Inflammatory macrophage treated with lipopolysaccharide for 1 hour (primary cell): ENCODE measurements at places on chromosomes 7 and 10.

DNA sequence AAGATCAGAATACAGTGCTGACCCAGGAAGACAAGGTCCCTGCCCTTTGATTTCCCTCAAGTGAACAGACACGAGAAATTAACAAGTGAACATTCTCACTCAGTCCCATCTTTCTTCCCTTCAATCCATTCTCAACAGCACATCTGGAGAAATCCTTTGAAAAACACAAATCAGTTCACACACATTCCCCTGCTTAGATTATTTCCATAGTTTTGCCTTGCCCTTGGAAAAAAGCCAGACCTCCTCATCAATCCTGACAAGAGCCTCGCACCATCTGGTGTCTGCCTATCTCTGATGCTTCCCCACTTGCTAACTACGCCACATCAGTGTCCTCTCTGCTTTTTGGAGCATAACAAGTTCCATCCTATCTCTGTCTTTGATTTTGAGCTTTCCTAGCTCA, 94.4 kb upstream of the KIAA1217 start:
- no peak for DNase-seq

DNA sequence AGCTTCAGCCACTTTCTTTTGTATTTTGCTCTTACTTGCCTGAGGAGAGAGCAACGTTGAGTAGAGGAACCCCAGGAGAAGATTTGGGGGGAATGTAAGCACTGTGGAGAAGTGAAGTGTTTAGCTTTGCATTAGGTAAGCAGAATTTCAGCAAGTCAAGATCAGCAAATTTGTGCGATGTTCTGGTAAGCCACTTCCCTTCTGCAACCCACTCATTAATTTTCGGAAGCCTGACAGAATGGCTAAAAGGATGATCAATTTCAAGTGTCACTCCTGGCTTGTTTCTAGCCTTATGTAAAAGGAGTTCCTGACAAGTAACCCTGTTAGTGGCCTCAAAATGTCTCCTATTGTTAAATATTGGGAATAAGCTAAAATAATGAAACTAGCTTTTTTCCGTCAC, 48.5 kb upstream of the NXPH1 start:
- DNase-seq = no peak

- DNase-seq = no peak
Measured at GRCh38 chr7:134942690-134943466, 43.4 kb upstream of the AGBL3 start.

GRCh38 chr10:70376436-70377378, 5.7 kb downstream of the LRRC20 start:
- no peak for DNase-seq

GRCh38 chr7:129122078-129122750, 22.3 kb upstream of the TSPAN33 start:
- DNase-seq = no peak

- peak; percentile 93 for DNase-seq
Measured at GRCh38 chr7:28575241-28575643, 162.9 kb downstream of the CREB5 start.
